ENCODE measurements at places on chromosomes 7 and 10.

- DNase-seq = no peak
Measured at GRCh38 chr7:51188987-51189386, 127.6 kb downstream of the COBL start.

DNA sequence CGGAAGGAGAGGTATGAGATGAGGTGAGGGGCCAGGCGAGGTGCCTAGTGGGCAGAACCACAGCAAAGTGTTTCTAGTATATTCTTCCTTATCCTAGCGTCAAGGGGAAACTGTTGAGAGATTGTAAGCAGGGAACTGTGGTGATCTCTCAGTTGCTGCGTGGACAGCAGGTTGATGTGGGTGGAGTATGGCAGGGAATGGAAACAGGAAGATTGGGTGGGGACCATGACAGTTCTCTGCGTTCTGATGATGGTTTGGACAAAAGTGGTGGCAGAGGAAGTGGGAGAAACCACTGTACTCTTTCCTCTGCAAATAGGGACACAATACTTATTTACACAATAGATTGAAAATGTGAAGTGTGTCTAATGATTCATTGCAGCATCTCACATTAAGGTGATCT is 191.5 kb upstream of the GRB10 start:
- DNase-seq = no peak

DNA sequence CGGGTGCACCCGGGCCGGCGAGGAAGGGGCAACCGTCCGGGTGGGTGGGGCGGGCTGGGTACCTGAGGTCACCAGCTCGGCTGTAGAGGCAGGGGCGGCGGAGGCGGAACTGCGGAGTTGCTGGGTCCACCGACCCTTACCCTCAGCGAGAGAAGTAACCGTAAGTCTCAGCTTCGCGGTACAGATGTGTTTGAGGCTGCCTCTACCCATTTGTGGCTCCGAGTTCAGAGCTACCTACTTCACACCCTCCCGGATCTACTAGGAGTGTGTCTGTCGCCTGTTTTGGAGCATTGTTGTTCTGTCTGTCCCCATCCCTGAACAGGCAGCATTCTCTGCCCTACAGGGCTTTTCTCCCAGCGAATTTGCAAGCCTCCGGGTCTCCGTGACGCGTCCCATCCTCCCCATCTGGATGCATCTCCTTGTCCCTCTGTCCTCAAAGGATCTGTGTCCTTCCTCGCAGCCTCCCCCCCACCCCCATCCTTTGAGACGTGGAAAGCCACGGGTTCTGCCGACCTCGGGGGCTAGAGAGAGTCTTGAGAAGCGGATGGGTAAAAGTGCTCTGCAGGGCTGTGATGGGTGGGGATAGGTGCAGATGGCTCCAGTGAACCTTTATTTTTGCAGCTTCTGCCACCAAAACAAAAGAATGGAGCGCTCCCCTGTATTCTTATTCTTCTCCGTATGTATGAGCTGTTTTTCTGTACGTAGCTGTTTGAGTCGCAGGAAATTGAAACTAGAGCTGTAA is 757 bp downstream of the ANKIB1 start:
- DNase-seq = no peak

DNA sequence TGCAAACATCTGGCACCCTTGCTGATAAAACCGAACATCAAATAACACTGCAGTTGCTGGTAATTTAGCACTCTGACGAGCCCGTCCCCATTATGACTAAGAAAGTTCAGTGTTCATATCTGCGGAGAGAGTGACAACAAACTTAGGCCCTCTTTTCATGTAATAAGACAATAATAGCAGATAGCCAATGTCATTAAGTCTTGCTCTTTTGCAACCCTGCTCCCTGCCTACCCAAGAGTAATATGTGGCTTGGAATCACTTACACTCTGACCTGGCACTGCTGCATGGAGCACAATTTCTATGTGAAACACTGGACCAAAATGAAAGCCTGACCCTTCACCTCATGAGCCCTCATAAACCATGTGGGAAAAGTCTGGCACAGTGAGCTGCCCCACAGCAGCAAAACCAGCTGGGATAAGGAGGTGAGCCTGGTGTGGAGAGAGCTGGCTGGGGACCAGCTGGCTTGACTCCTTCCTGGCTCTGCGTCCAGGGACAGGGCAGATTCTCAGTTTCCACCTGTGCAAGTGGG is 86.5 kb downstream of the HIPK2 start:
- no peak for DNase-seq

GRCh38 chr10:12165999-12166775 is 29.5 kb downstream of the NUDT5 start:
- DNase-seq = no peak

- peak; percentile 29 for DNase-seq
Measured at GRCh38 chr10:48658243-48658974, 26.3 kb upstream of the WDFY4 start.

- peak; percentile 51 for DNase-seq
Measured at GRCh38 chr10:110498982-110499795, 1.5 kb downstream of the DUSP5 start.

- peak; percentile 77 for DNase-seq
Measured at GRCh38 chr10:88651101-88651551, 13.1 kb upstream of the LIPF start.

- DNase-seq = peak; percentile 23
Measured at GRCh38 chr10:77873536-77874380, 52.8 kb downstream of the DLG5 start.

- DNase-seq = no peak
Measured at GRCh38 chr10:61076572-61077114, 132.7 kb upstream of the RHOBTB1 start.

DNA sequence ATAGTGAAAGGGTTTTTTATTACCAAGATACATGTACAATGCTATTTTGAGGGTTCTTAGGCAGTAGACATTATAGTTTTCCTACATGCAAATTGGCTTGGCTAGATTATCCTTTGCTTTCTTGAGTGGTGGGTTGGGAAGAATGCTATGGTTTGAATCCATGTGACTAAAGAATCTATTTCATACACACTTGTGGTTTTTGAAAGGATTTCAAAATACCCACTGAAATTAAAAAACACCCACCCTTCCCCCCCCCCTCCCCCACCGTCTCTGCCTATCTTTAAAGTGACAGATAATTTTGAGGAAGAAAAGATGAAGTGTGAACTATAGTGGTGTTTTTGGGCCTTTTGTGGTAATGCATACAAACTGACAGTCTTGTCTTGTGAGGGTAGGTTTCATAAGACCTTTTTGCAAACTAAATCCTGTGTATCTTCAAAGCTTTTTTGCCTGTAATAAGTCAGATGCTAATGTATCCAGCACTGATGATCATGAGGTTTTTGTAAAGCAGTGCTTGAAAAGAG is 90.9 kb downstream of the TPST1 start:
- peak; percentile 26 for DNase-seq

DNA sequence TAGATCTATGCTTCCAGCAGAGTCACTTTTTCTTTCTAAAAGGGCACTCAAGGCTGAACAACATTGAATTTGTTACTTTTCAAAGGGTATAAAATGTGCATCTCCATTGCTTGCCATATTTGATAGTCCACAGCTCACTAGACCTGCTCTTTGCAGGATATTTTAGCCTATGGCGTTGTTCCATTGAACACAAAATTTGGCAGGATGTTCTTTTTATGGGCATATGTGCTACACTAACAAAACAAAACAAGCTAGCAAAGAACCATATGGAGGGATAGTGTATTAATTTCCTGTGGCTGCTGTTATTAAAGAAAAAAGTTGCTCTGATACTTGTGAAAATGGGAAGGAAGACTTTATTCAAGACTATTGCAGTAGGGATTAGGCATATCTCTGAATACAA is 828.7 kb downstream of the TYW1 start:
- no peak for DNase-seq

DNA sequence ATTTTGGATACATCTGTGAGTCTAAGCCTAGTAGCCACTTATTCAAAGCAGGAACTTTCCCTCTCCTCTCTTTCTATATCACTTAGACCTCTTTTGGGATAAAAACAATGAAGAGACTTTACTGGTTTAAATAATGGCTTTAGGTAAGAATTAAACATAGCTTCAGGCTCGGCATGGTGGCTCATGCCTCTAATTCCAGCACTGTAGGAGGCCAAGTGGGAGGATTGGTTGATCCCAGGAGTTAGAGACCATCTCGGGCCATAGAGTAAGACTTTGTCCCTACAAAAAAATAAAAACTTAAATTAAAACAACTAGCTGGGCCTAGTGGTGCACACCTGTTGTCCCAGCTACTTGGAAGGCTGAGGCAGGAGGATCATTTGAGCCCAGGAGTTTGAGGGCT is 304.3 kb downstream of the THSD7A start:
- no peak for DNase-seq

DNA sequence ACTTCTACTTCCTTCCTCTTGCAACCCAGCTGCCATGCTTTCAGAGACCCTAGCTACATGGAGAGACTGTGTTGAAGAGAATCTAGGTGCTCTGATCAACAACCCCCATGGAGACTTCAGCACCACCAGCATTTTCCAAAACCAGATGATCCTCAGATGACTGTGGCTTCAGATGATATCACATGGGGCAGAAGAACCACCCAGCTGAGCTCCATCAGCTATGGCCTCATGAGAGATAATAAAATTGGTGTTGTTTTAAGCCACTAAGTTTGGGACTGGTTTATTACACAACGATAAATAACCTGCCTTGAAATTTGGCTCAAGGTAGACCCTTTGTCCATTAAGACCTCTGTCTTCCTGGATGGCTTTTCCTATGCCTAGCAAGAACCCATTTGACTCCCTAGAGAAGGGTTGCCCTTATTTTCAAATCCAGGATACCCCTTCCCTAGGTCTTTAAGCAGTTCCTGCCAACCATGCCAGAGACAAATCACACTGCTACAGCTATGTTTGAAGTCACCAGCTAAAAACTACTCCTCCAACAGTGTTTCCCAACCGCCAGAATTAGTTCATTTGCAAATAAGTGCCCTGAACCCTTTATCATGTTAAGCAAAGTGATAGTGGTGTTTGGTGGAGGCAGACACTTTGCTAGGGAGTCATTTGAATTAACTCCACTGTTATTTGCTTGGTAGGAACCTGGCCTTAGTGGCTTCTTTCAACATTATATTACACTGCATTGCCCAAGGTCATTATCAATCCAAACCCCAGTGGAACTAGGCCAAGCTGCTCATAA is 136.9 kb upstream of the PALS2 start:
- no peak for DNase-seq

DNA sequence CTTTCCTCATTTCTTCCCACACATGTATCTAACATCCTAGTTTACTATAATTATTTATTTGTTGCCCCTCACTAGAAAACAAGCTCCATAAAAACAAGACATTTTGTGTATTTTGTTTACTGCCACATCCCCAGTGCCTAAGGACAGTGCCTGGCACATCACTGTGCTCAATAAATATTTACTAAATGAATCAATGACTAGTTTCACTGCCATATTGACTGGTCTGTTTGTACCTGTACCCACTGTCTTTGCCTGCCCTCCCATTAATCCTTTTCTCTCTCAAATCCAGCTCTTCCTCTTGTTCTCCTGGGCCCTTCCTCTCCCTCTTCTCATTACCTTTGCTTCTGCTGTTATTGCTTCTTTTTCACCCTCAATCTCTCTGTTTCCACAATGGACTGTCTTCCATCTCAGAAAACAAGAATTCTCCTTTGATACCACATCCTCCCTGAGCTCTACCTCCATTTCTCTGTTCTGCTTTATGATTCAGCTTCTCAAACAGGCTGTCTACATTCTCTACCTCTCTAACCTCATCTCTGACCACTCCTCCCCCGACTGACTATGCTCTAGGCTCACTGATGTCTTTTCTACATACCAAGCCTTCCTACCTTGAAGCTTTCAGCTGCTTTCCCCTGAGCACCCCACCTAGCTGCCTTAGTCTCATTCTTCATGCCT is 8.3 kb upstream of the FAM133B start:
- DNase-seq = no peak

GRCh38 chr7:142506601-142507000 is 242.7 kb upstream of the PRSS1 start:
- DNase-seq = no peak

DNA sequence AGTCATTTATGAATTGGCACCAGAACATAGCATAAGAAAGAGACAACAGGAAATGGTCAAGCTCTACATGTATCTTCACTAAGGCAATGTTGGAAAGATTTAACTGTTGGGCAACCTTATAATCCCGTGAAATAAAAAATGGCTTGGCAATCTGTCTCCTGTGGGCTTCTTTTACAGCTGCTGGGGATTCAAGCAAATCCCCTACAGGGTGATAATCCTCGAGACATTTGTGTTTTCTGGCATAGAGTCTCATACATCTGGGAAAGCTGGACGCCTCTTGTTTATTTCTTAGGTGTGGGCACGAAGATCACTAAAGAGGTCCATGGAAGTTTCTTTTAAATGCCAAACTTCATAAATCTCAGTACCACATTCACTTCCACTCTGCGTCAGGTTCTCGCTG is 82.2 kb upstream of the GPR141 start:
- DNase-seq = no peak

DNA sequence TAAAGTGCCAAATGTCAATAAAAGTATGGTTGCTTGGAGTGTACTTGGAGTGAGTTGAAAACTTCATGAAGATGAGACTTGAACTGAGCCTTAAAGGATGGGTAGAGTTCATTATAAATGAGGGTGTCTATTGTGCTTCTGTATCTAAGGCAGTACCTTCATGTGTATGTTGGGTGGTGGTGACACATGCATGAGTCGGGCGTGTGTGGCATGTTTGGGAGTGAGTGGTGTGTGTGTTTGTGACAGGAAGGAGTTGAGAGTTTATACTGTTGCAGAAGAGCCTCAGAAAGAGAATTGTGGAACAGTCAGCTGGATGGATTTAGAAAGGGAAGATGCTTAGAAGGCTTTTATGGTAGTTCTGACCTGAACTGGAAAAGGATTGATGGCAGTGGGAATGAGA is 6.0 kb upstream of the ZRANB1 start:
- no peak for DNase-seq

DNA sequence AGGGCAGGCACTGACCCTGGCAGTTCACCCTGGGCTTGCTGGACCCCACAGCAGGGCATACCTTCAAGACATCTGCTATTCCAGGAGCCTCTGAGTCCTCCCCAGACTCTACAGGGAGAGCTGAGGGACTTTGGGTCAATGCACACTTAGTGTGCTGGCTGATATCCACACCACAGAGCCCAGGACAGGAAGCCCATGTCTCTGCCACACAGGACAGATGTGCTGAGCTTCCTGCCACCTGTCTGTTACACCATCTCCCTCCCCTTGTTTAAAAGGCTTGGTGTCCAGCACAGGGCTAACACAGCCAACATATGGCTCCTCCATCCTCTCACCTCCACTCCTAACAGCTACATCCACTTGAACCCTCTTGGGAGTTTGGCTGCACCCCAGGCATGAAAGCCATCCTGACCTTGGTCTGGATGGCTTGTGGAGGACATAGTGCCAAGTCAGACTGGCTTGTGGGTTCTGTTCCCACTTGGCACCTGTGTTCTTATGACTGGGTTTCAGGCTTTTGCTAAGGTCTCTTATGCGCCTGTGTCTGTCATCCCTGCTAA is 529.8 kb downstream of the GALNT17 start:
- DNase-seq = no peak

Measured in stromal cell of bone marrow (primary cell).